ENCODE measurements at places on chromosomes 3 and 15. TPM values are rescaled to one million over a fixed set of nuclear protein-coding genes. Genes with fewer than 3 reads are reported as not detected.
A peak's percentile ranks its signal among the peaks of the same experiment; 100 is the strongest.

GRCh38 chr3:66083784-66084213, 45.1 kb upstream of the MAGI1 start:
- DNase-seq = no peak

SETMAR gene
- polyA plus RNA-seq = 14.9 TPM

DNA sequence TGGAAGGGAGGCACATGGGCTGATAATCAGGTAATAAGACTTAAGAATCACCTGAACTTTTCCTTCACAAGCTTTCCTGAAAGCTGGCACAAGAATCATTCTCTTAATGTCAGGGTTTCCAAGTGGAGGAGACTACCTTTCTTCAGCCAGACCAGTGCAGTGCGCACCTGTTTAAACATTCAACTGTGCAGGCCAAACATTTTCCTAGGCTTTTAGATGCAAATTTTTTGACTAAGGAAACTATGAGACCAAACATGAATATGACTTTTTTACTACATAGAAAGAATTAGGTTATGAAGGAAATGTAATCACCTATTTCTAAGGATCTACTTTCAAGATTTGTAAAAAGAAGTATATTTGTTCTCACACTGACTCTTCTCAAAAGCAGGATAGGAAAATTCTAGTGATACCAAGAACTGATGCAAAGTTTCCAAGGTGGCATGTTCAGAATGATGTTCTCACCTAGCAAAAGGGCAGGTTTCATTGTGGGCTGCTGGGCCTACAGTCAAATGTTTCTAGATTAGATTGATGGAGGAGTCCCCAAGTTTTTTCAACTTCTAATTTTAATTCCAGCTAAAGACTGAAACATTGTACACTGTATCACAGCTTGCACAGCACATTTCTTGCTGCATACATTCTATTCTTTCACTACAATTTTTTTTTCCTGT, 339.1 kb downstream of the TIGIT start:
- DNase-seq = no peak

DNA sequence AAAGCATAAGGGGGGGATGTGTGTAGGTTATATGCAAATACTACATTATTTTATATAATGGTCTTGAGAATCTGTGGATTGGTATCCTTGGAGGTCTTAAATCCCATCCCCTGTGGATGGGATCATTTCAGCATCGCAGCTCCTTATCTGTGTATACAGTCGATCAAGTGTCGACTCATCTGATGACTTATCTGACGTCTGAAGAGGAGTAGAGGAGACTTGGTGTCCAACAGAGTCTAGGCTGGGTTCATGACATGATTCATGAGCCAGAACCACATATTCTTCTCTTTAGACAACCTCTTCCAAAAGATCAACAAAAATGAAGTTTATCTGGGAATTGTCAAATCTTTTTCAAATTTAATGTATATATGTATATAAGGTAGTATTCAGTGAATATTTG, 220.7 kb downstream of the NR2F2 start:
- no peak for DNase-seq

HIGD2B gene
- polyA plus RNA-seq = not detected

- no peak for DNase-seq
Observed at GRCh38 chr3:174430986-174431385, 428.1 kb upstream of the NAALADL2 start.

FOXL2 gene
- polyA plus RNA-seq = not detected

GRCh38 chr3:15261274-15261673, 55.2 kb downstream of the CAPN7 start:
- DNase-seq = no peak

DNA sequence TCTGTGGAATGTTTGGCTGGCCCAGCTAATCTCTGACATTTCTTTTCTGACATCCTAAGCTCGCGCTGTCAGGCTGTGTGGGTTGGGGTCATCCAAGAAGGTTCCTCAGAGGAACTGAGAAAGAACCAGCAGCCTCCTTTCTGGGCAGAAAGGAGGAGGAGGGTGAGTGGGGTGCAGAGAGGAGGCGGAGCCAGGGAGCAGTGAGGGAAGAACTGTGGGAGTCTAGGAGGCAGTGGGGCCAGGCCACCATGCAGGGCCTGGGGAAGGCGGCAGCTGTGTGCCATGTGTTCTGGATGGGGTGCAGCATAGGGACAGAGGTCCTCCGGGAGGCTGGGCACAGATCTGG, 5.3 kb downstream of the SEMA7A start:
- no peak for DNase-seq

- no peak for DNase-seq
Observed at GRCh38 chr15:85002517-85002916, 20.9 kb downstream of the PDE8A start.

- DNase-seq = no peak
Observed at GRCh38 chr3:157100608-157101396, 59.1 kb downstream of the CCNL1 start.

PARP15 gene
- polyA plus RNA-seq = 2.8 TPM

DNA sequence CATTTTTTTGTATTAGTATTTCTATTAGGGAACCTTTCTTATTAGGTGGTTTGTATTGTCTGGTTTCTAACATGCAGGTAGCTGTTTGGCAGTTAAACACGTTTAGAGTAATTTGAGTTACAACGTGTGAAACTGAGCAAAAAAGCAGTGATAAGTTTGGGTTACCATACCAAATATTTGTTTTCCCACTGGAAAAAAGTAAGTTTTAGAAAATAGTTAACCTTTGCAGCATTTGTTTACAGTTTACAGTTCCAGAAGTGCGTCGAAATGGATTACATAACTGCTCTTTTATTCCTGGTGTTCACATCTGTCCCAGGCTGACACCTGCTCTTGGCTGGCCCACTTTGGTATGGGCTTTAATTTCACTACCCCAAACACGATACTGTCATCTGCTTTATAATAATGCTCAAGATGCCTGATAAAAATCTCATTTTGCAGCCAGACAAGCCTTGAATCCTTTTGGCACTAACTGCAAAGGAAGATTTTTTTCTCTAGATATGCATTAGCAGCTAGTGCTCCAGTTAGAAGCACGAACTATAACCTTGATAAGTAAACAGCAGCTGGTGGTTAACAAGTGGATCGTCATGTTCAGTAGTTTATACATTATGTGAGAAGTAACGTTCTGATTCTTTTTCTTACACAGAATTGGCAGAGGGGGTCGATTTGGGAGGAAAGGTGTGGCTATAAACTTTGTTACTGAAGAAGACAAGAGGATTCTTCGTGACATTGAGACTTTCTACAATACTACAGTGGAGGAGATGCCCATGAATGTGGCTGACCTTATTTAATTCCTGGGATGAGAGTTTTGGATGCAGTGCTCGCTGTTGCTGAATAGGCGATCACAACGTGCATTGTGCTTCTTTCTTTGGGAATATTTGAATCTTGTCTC, 5.3 kb downstream of the EIF4A2 start:
- DNase-seq = no peak

TNNC1 gene
- polyA plus RNA-seq = 467 TPM

GRCh38 chr15:51312166-51313073, 26.0 kb downstream of the CYP19A1 start:
- DNase-seq = peak; percentile 26

CMTM8 gene
- 2.9 TPM for polyA plus RNA-seq

- peak; percentile 46 for DNase-seq
Observed at GRCh38 chr15:89016549-89017041, 71.7 kb upstream of the ABHD2 start.

GRCh38 chr3:73674280-73674679, 49.5 kb upstream of the PDZRN3 start:
- no peak for DNase-seq

DNA sequence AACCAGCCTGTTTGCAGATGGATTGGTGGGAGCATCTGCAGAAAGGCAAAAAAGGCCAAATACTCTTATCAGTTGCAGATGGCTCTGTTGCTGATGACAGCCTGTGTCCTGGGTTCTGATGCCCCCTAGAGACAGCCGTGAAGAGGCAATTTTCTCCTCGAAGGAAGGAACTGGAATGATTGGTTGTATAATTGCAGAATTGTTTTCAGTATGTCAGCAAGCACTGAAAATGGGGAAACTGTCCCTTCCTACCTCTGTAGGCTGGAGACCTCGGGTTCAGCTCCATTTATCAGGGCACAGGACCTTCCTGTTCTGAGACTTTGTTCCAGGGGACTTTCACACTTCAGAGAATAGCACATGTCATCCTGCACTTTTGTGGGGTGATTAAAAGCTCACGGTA, 103.0 kb downstream of the PGPEP1L start:
- no peak for DNase-seq

DNA sequence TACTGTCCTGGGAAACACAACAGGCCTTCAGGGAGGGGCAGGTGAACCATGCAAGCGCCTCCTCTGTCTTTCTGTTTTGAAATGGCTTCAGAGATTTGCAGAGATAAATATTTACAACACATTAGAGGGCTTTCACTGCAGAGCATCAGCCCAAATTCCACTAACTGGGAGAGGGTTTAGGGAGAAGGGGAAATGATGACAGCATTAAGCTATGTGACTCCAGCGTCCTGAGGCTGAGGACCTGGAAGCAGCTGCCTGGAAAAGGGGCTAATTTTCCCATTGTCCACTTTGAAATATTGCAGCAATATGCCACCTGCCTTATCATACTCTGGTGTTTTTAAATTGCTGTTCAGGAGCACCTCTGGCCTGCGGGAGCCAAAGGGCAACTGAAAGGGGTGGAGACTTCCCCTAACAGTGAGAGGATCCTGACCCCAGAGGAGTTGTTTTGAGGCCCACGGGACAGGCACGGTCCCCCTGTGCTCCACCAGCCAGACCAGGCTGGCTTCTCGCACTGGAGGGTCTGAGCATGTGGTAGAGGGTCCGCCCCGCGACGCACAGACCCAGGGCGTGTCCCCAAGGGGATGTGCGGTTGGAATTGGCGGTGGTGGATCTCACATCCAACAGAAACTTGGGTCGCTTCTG, 110.6 kb downstream of the XXYLT1 start:
- DNase-seq = no peak

GRCh38 chr3:36075491-36075890, 304.8 kb upstream of the STAC start:
- DNase-seq = no peak

- DNase-seq = no peak
Observed at GRCh38 chr15:89002281-89002761, 85.9 kb upstream of the ABHD2 start.

GOLGA6L4 gene
- polyA plus RNA-seq = 7.4 TPM

- DNase-seq = peak; percentile 39
Observed at GRCh38 chr3:160810362-160811236, 54.6 kb downstream of the PPM1L start.

RNF13 gene
- polyA plus RNA-seq = 34.9 TPM

DNA sequence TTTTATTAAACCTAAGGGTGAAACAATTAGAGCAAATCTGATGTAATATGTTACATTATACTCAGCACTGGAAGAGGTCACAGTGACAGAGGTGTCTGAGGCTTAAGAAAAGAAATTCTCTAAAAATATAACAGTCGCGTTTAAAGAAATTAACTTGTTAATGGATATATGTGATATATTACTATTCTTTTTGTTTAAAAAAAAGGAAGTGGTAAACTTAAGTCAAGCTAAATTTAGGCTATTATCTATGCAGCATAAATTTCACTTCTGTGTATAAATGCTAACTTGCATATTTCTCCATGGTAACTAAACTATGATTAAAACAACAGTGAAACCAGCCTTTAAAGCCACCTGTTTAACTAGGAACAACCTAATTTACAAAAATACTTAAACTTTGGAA, 191.3 kb downstream of the FOXP1 start:
- no peak for DNase-seq

DNA sequence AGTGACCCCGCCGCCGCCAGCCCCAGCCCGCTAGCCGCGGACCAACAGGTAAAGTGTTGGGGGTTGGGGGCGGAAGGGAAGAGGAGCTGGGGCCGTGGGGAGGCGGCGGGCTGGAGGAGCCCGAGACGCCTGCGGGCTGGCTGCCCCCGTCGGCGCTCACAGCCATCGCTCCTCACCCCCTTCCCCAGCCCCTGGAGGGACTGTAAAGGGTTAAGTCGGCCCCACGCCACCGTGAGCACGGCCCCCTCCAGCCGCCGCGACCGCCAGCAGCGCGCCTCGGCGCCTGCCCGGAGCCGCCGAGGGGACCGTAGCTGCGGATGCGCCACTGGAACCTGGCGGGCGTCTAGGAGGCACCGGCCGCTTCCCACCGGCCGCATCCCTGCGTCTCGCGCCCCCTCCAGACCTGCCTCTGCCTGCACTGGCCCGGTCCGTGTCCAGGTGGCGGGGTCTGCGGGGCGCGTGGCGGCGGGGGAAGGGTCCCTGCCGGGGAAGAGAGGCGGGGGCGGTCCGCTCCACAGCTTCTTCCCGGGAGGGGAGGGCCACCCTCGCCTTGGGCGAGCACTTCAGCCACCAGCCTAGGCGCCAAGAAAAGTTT, 522 bp downstream of the MED12L start:
- peak; percentile 39 for DNase-seq

ARNT2 gene
- polyA plus RNA-seq = 6.2 TPM

DNA sequence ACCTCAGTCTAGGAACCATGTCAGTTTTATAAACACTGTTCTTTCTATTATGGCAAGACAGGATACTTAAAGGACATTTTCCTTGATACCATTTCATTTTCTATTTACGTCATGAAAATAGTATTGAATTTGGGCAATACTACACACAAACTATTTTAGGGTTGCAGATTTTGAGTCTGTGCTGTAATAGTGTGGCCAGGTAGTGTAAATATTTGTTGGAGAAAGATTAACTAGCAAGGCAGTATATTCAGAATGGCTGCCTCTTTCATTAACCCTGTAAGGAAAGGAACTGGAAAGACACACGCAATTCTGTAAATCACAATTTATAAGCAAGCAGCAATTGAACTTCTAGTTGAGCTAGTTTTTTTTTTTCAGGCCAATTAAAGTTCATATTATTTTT, 2.0 kb downstream of the CTXND1 start:
- DNase-seq = no peak

- no peak for DNase-seq
Observed at GRCh38 chr3:39927479-39927878, 118.1 kb downstream of the MYRIP start.

DNA sequence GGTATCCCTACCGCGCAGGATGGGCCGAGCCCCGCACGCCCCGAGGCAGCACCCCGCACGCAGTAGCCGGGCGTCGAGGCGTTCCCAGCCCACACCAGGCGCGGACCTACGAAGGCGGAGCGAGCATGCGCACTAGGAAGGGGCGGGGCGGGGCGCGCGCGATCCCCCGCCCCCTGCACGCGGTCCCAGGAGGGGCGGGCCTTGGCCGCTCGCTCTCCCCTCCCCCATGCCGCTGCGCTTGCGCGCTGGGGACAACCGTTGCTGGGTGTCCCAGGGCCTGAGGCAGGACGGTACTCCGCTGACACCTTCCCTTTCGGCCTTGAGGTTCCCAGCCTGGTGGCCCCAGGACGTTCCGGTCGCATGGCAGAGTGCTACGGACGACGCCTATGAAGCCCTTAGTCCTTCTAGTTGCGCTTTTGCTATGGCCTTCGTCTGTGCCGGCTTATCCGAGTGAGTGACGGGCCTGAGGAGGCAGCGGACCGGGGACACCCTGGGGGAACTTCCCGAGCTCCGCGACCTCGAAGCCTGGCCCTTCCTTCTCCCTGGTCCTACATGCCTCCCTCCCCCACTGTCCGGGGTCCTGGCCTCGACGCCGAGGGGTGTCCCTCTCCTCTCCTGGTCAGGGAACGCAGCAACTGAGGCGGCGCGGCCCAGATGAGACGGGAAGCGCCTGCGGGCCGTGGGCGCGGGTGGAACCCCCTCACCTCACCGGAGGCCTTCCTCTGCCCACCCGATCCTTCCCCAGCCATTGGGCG, at the start of gene SPESP1:
TSS of gene SPESP1 (plus strand) at position 258 of the 755 bp plus-strand sequence. CDS start at position 387, 129 bp downstream.
- DNase-seq = peak; percentile 62

MME gene
- polyA plus RNA-seq = 5.3 TPM

Measured in hindlimb muscle (tissue), 1 donor.